ENCODE measurements at places on chromosomes 5 and 9.

- DNase-seq: no peak
Observed at GRCh38 chr5:131186561-131187256, 16.0 kb downstream of the LYRM7 start.

DNA sequence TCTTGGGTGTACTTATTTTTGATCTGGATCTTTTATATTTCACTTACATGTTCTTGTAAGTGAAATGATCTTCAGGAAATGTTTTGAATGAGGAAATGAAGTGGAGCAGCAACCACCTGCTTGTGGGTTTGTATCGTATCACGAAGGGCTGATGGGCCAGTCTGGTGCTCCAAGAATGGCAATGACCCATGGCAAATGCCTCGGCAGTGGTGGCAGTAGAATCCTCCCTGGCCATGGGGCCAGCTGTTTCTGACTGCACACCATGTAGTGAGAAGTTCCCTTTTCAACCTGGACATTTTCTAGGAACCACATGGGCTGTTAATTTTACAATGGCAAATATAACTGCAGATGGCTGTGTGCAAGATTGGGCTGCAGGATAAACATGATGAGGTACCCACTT is 29.9 kb downstream of the MAT2B start:
- no peak for DNase-seq

GRCh38 chr5:157306692-157307471 is 41.0 kb downstream of the CYFIP2 start:
- DNase-seq: no peak

GRCh38 chr9:36597412-36598178 is 24.9 kb downstream of the MELK start:
- DNase-seq: no peak

GRCh38 chr9:104319685-104320084 is 184.4 kb upstream of the OR13F1 start:
- DNase-seq: no peak

- DNase-seq: no peak
Observed at GRCh38 chr9:37369671-37370070, 52.8 kb upstream of the GRHPR start.

GRCh38 chr5:89395111-89395510 is 512.1 kb upstream of the MEF2C start:
- DNase-seq: no peak

- DNase-seq: no peak
Observed at GRCh38 chr5:153404747-153405146, 85.7 kb upstream of the GRIA1 start.

DNA sequence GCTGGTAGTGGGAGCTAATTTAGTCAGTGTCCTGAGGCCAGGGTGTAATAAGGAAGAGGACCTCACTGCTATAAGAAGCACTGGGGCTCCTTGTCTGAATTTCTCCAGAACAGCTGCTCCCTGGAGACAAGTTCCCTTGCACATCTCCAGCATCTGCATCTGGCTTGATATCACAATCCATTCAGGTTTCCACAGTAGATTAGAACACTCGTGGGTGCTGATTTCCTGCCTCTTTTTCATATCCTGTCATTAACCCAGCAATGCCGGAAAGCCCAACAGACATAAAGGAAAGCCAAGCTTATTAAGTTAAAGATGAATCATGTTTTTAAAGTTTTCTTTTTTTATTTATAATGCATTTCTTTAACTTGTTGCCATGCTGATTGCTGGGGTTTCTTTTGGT is 232.3 kb upstream of the WWC1 start:
- no peak for DNase-seq

GRCh38 chr9:72471096-72471495 is 50.3 kb upstream of the TMC1 start:
- DNase-seq: no peak

DNA sequence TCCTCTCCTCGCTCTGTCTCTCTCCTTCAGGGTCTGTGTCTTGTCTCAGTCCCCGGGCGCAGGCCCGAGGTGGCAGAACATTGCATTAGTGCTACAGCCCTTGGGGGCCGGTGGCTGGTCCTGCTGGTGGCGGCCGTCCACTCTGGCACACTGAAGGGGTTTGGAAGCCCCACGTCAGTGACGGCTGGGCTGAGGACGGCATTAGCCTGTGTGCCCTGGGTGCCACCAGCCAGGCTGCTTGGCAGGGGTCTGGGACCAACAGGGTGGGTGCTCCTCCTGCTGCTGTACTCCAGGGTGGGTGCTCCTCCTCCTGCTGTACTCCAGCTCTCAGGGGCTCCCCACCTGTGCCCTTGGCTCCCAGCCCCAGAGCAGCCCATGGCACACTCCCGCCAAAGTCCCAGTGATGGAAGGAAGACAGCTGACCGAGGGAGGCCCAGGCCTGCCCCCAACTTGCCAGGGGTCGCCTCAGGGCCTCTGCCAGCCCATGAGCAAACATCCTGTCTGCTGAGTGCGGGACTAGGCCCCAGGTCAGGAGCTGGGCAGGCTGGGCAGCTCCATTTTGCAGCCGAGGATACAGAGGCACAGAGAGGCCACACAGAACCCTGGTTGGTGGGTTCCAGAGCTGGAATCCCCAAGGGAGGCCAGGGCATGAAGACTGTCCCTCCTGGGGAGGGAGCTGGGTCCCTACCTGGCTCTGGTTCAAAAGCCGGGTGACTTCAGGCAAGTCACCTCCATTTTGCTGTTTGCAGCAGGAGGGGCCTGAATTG is 27.3 kb downstream of the SARDH start:
- no peak for DNase-seq

- DNase-seq: no peak
Observed at GRCh38 chr5:147887026-147887627, 8.6 kb downstream of the SCGB3A2 start.

DNA sequence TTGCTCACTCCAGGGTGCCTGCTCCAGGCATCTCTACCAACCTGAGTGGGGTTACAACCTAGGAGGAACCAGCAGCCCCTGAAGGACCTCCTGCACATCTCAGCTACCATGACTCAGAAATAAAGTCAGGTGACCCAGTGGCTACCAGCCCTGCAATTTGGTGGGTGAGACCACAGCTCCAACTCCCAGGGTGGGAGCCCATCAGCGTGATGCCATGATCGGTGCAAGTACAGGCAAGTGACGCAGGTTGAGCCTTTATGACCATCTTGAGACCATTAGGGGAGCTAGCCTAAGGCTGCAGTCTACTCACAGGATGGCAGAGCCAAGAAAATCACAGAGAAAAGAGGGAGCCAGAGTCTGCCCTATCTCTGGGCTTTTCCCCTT is 8.6 kb downstream of the SEPTIN8 start:
- no peak for DNase-seq

DNA sequence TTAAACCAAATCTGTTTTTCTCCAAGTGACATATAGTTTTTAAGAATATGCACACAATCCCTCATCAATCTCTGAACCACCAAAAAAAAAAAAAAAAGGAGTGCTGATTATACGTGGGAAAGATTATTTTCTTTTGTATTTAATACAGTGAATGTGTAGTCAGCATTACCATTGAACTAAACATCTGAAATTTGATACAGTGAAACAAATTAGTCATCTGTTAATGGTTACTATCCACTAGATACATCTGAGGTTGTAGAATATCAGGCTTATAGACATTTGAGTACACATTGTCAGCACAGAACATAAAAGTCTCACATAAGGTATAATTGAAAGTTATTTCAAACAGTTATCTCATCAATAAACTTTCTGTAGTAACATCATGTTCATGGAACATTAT is 87.0 kb downstream of the SLF1 start:
- no peak for DNase-seq

GRCh38 chr5:139708434-139708861 is 60.3 kb downstream of the CXXC5 start:
- DNase-seq: no peak

DNA sequence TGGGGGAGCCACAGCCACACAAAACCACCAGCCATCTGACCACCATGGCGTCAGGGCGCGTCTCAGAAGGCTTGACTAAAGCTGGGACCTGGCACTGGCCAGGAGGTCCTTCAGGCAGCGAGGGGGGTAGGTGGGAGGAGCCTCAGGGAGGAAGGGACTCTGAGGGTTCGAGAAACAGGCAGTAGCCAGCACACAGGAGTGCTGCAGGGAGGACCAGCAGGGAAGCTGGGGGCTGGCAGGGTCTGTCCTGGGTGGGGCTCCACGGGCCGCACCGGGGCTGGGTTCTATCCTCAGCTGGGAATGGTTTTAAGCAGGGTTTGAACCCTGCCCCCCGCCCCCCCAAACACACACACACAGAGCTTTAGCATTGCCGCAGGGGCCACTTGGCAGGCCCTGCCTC is 7.4 kb downstream of the FAM163B start:
- DNase-seq: no peak

- DNase-seq: no peak
Observed at GRCh38 chr5:8912106-8912505, 633.8 kb downstream of the SEMA5A start.

DNA sequence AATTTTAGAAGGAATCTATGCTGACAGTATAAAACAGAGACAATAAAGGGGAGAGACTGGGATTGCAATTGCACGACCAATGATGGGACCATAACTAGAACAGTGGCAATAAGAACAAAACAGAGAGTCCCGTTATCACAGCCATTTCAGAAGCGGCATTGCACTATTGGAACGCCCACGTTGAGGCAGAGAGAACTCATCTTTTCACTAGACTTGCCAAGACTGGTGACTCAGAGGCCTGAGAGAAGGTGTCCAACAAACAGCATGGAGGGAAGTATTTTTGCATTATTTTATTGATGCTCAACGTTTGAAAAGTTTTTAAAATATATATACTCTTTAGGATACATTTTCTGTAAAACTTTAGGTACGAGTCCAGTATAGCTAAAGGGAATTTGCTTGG is 737.7 kb downstream of the TLE1 start:
- no peak for DNase-seq

DNA sequence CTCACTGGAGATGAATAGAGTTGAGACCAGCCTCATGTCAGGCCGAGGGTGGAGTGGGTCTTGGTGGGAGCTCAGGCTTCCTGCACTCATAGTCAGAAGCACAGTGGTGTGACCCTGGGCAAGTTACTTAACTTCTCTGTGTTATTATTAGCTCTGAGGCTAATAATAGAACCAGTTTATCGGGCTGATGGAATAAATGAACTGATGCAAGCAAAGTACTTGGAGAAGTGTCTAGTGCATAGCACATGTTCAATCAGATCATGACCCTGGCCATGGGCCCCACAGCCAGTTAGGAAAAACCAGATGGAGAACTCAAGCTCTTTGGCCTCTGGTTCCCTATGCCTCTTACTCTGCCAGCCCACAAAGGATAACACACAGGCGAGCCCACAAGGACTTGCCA is 45.3 kb upstream of the OSMR start:
- DNase-seq: no peak

DNA sequence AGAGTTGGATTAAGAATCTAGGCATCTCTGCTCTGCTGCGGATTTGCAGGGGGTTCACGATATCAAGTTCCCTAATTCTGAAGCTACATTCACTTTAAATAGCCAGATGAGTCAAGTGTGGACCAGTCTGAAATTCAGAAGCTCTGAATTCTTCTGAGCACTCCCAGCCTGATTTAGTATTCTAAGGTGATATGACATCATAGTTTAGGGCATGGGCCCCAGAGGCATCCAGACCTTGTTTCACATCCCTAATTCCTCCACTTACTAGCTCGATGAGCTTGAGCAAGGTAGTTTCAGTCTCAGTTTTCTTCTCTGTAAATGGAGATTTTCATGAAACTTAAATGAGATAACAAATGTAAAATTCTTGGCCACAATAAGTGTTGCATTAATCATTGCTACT is 65.2 kb downstream of the TMEM167A start:
- no peak for DNase-seq

DNA sequence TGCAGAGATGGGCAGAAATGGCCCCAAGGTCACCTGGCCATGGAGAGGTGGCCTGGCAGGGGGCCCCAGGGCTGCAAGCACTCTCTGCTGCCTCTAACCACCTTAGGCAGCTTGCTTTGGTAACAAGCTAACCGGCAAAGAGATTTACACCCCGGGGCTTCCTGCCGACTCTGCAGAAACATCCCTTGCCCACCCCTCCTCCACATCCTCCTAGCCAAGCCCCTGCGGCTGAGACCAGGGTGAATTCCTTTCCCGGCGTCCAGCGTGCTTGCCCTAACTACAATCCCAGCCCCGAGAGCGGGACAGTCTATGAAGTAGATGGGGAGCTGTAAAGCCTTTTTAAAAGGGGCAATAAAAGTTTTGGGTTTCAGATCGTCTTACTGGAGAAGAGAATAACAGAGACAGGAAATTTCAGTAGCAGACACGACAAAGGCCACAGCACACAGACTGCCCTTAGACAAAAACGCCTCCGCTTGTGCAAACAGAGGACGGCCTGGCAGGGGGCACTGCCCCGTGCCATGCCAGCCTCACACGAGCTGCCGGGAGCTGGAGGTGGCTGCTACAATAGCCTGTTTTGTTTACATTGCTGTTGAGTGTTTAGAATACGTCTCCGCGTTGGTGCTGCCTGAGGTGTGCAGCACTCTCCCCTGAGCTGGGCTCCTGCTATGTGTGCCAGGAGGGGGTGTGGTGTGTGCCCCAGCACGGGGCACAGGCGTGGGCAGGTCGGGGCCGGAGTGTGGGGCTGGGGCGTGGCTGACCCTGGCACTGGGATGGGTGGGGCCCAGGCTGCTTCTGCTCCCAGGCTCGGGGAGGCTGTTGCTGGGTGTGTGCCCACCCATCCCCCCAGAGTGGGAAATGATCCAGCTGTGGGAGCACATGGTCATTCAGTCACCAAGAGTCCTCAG is 15.3 kb downstream of the MYMK start:
- DNase-seq: no peak

DNA sequence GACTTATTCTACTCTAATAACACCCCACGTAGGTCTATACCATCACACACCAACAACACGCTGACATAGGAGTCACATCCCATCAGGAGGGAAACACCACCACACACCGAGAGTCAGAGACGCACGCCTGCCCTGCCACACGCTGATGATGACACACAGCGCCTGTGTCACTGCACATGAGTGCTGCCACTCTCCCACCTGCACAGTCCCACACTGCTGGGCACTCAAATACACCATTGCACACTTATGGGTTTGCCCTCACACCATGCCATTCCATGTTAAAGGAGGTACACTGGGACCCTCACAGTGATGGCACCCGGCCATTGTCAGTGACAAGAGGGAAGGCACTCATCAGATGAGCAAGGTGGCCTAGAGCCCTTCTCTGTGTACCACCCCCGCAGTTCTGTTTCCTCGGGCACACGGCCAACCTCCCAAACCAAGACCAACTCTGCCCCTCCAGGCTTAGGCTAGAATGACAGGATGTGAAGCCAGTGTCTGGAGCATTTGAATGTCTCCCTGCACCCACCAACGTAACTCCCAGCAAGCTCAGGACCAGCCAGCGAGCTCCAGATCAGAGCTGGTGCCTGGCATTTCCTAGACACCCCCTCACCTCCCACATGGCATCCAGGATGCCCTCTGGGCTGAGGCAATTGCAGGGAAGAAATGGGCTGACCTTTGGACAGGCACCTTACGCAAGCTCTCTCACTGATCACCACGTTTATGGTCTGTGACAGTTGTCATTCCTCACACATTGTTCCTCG is 3.6 kb upstream of the CPLX2 start:
- no peak for DNase-seq

GRCh38 chr9:104177003-104177611 is 83.0 kb downstream of the SMC2 start:
- DNase-seq: no peak

DNA sequence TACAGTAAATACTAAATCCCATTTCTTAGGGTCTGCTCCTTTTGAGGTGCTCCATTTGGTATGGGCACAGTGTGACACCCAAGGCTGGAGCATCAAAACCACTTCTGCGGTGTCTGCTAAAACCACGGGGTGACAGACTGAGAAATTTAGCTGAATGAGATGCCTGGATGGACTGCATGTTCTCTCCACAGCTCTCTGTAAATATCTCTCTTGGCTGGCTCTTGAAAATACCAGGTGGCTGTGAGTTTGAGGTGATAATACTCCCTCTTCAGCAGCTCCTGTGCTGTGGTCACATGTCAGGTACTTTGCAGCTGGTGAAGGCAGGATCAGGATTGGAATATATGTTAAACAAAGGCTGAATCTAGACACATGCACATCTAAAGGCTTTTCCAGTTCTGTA is 93.7 kb upstream of the SIMC1 start:
- DNase-seq: no peak

All from GM04504 (cell line).